ENCODE measurements at places on chromosomes 6 and 20. TPM values are rescaled to one million over a fixed set of nuclear protein-coding genes. Genes with fewer than 3 reads are reported as not detected.

ENPP5 gene
- polyA plus RNA-seq, result not detected

TOX2 gene
- not detected for polyA plus RNA-seq

SCRT2 gene
- polyA plus RNA-seq, result not detected

LIME1 gene
- 9.4 TPM for polyA plus RNA-seq

DNAH8 gene
- not detected for polyA plus RNA-seq

TP53TG5 gene
- polyA plus RNA-seq, result 0.27 TPM

TGM3 gene
- polyA plus RNA-seq, result not detected

TNFRSF6B gene
- polyA plus RNA-seq, result not detected

OR2H1 gene
- not detected for polyA plus RNA-seq

GPX5 gene
- polyA plus RNA-seq, result not detected

CAP2 gene
- not detected for polyA plus RNA-seq

All from naive B cell (primary cell).